ENCODE measurements at places on chromosomes 6 and 20.

DNA sequence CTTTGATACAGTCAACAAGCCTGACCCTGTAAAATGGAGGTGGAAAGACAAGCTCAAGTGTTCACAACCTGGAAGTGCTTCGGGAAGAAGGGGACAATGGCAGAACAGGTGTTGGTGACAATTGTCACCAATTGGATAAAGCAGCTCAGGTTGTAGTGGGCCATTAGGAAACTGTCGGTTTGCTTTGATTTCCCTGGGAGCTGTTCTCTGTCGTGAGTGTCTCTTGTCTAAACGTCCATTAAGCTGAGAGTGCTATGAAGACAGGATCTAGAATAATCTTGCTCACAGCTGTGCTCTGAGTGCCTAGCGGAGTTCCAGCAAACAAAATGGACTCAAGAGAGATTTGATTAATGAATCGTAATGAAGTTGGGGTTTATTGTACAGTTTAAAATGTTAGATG lies 15.0 kb downstream of the CCR6 start:
- no peak for DNase-seq

DNA sequence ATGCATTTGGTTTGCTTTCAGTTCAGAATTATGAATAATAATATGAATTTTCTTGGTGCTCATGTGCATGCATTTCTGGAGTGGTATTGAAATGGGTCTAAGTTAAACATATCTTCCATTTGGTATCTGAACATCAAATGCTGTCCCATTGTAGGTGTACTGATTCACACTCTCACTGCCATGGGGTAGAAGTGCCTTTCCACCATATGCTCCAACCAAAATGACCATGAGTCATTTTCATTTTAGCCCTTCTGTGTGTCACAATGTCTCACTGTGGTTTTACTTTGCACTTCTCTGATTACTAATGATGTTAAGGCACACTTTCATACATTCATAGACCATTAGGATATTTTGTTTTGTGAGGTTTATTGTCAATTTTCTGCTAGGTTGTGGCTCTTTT lies 211.9 kb downstream of the HAO1 start:
- no peak for DNase-seq

DNA sequence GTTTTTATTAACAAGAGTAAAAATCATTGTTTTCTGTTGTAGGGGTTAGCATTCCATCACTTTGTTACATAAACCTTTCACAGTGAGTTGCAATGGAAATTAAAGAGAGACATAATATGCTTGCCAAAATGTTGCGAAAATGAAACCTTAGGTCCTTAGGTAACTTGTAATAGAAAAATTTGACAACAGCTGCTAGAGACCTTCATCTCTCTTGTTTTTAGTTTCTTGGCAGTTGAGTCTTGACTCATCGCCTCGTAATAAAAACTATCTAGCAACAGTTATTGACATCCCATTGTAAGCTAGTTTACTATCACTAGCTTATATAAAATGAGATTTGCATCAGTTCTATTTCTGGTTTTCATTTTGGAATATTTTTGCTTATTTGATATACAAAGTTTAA lies 179.0 kb upstream of the MMS22L start:
- DNase-seq = no peak

DNA sequence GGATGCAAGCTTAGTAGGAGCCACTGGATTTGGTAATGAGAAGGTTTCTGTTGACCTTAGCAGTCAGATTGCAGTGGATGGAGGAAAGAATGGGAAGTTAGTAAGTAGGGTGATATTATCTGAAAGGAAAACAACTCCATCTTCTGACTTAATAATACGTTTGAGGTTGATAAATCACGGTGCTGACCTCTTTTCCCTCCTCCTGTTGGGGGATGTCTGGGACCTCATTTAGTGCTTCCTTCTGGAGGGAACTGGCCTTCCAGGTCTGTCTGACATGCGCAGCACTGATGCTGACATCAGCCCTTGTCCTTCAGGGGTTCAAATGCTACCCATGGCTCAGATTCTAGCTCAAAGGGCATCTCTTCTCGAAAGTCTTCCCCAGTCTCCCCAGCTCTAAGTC lies 48.2 kb upstream of the AKAP12 start:
- DNase-seq = no peak

GRCh38 chr6:15915508-15916178 lies 213.2 kb upstream of the MYLIP start:
- DNase-seq = no peak

DNA sequence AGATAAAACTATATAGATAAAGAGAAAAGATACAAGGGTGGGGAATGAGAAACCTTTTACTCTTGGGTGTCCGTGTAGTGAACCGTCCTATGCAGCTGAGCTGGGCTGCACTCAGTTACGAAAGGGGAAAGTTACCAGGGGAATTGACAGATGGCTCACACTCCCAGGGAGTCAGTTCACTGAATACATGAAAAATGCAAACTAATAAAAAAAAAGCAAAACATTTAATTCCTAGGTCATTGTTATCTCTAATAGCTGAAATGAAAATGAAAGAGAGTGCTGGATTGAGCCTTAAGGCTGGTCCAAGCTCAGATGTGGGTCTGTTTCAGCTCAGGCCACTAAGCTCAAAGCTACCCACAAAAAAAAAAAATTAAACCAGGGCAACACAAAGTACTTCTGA lies 138.0 kb downstream of the THBS2 start:
- no peak for DNase-seq

DNA sequence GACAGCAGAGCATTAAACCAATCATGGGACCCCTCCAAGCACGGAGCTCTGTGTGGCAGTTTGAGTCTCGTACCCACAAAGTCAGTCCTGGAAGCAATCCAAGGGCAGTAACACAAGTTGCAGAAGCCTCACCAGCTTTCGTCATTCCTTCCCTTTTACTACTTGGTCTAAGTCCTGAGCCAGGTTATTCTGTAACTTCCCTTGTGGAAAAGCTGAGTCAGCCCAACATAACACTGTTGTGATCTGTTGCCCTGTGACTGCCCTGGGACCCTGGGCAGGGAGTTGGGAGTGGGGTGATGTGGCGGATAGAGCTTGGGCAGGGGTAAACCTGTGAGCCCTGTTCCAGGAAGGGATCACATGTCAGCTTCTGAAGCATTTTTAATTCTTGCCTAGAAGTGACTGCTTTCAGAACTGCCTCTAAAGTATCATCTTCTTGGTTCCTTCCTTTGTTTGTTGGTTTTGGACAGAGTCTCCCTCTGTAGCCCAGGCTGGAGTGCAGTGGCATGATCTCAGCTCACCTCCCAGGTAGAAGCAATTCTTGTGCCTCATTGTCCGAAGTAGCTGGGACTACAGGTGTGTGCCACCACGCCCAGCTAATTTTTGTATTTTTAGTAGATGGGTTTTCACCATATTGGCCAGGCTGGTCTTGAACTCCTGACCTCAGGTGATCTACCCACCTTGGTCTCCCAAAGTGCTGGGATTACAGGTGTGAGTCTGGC lies 183.7 kb upstream of the JAG1 start:
- peak; percentile 90 for DNase-seq

DNA sequence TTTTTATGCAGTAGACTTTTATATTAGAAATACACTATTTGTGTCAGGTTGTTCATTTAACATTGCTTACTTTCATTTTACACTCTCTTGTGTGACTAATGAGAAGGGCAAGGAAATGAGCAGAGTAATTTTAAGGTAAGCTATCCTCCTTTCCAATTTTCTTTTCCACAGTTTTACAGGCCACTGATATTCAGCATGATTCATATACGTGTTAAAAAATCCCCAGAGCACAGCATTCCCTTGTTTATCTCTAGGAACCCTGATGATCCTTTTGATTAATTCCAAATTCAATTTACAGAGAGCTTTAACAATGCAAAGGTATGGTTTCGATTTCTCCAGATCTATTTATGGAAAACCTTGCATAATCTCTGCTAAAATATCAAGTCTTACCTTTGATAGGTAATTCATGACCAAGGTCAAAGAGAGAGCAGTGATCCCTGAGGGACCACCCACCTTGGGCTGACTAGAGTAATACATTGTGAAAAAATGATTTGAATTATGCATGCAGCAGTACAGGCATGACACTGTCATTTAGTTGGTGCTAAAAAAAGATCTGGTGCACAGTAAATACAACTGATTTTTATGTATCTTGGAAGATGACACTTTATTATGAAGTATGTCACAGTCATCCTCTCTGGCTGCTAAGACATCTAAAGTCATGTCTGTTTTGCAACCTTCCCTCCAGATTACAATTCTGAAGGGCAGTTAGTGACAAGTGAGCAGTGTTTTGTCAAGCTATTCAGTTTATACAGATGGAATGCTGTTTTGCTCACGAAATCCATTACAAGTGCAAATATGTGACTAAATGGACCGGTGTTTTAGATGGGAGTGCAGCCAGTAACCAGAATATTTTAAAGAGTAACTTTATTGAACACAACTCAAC lies 736.6 kb downstream of the EPHA7 start:
- DNase-seq = no peak

DNA sequence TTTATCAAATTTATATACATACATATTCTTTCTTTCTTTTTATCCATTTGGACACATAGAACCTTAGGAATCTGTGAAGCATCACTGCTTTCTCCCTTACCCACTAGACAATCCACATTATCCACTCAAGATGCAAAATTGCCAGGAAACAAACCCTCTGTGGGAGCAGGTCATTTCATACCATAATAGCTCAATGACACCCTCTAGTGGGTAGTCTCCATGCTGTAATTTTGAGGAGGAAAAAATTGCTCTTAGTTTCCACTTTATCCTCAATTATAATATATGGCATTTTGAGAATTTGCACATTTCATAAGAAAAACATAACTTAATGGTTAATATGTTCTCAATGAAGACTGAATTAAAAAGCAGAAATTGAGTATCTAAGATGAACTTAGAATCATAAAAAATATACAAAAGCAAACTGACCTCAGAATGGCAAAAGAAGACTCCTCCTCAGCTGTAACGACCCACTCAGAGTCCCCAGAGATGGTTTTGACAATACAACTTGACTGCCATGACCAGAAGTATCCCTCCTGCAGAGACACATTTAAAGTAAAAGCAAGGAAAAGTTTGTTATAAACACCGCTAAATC lies 164.1 kb downstream of the FRK start:
- DNase-seq = peak; percentile 38

DNA sequence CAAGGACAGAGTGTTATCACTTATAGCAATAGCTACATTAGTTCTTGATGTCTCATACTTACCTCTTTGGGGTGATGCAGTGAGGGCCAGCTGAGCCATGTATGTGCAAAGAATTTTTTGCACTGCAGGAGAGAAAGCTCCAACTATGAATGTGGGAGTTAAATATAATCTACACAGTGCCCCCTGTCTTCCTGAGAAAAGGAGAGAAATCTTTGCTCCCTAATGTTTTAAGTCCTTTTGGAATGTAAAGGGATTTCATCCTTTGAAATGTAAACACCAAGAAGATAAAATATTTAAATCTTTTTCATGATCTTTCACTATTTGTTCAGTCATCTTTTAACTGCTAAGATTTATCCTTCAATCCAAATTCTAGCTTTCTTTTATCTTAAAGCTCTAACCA lies 822.1 kb downstream of the TENT5A start:
- DNase-seq = no peak

DNA sequence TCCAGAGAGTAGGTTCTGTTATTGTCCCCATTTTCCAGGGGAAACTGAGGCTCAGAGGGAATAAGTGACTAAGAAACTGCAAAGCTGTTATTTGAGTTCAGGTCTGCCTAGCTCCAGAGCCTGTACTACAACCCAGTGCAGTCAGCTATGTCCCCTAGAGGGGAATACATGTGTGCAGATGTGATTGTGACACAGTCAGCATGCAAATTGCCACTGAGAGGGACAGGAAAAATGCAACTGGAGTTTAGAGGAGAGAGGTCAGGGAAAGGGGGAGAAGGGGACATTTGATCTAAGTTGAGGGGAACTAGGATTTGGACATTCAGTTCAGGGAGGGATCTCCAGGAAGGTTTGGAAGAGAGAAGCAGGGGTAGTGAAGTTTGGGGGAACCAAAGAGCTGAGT lies 38.6 kb upstream of the EPB41L1 start:
- no peak for DNase-seq

DNA sequence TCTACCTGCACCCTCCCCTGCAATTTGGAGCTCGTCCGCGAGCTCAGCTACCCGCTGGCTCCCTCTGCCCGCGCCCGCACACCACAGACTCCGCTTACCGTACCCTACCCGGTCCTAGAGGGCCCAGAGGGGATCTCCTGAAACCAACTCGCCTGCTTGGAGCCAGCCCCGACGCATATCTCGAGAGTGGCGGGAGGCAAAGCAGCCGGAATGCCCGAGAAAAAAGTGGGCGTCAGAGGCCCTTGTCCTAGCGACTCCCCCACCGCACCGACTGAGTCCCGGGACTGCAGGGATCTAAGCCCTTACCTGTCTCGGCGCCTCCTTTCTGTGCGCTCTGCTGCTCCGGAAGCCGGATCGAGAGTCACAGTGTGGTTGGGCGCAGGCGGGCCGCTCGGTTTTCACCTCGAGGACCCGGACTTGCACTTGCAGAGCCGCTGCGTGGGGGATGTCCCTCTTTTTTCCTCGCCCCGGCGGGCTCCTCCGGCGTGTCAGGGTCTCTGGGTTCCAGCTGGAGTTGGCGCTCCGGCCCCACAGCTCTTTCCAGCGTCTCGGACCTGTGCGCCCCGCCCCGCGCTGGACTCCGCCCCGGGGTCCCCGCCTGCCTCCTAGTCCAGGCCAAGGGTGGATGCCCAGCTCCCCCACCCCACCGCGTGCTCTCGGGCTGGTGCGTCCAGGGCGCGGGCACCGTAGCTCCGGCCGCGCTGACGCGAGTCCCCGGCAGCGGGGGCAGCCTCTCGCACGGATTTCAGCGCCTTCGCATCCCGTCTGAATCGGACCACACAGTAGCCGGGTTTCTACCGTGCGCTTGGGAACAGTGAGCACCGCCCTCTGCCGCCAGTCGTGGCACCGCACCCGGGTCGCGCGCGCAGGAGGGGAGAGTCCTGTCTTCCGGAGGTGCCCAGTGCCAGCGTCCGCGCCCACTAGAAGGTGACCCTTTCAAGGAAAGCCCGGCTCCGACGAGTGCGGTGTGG lies at the start of gene PROKR2:
PROKR2 (minus strand) TSS at position 767 of the 971 bp plus-strand sequence. CDS start 2,585 bp downstream, outside the sequence.
- DNase-seq = peak; percentile 32

GRCh38 chr6:32254761-32255198 lies 30.9 kb upstream of the NOTCH4 start:
- no peak for DNase-seq

DNA sequence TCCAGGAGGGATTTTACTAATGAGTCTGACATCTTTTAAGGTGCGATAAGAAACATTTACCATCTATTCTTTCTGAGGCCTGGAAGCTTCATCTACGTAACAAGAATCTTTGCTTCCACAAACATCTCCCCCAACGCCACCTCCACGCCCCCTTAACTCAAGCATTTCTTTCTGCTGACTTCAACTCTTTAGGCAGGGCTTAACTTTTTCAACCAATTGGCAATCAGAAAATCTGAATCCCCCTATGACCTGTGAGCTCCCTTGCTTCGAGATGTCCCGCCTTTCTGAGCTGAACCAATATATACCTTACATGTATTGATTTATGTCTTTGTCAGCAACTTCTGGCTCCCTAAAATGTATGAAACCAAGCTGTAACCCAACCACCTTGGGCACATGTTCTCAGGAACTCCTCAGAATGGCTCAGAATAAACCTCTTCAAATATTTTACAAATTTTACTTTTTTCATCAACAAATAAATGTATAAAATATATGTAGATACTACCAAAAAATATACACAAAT lies 11.5 kb downstream of the OR2H2 start:
- DNase-seq = no peak

- DNase-seq = peak; percentile 89
Measured at GRCh38 chr6:89268776-89269175, 46.3 kb downstream of the GABRR2 start.
